ENCODE measurements at places on chromosomes 13 and 19.

DNA sequence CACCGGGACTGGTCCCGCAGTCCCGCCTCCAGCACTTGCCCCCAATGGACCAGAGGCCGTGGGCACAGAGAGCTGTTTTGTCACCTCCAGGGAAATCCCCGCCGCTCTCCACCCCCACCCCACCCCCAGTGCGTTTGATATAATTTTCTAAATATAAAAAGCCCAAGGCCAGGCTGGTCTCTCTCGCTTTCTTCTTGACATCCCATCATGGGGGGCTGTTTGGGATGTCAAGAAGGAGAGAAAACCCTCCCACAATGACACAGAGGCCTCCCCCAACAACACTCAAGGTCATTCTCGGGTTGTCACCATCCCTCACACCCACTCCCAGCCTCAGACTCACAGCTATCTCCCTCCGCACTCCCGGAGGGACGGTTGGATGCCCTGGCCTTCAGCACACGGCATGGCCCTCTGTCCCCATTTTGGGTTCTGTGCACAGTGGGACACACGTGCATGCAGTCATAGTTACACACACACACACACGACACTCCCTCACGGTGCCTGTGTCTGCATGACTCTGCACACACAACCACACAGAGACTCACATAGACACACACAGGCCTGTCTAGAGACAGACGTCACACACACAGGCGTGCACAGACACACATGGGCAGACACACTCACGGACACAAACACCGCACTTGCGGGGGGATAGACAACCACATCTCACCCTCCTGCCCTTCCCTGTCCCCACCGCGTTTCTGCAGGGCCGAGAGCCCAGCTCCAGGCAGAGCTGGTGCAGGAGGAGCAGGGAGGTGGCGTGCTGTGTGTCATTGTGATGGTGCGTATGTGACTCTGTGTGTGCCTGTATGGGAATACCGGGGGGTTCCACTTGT is 4.8 kb upstream of the NFIC start:
- peak; percentile 46 for DNase-seq

GRCh38 chr13:35347679-35348205 is 128.7 kb downstream of the MAB21L1 start:
- DNase-seq = no peak

DNA sequence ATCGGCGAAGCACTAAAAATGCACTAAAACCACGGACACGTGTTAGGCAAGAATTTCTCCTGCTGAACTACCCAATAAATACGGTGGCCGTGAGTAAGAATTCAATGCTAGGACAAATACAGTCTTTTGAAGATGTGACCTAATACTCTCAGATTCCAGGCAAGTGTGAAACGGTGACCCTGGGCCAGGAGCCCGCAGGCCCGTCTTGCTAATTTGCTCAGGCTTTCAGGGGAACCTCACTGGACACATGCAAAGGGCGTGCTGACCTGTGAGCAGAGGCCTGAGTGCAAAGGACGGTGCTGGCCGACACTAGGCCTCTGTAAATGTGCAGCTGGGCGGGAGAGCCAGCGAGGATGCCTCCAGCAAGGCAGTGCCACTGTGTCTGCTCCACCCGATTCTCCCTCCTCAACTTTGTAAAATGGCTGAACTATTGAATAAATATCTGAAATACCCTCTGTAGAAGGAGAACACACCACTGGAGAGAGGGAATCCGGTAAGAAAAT is 70.1 kb downstream of the STK24 start:
- no peak for DNase-seq

DNA sequence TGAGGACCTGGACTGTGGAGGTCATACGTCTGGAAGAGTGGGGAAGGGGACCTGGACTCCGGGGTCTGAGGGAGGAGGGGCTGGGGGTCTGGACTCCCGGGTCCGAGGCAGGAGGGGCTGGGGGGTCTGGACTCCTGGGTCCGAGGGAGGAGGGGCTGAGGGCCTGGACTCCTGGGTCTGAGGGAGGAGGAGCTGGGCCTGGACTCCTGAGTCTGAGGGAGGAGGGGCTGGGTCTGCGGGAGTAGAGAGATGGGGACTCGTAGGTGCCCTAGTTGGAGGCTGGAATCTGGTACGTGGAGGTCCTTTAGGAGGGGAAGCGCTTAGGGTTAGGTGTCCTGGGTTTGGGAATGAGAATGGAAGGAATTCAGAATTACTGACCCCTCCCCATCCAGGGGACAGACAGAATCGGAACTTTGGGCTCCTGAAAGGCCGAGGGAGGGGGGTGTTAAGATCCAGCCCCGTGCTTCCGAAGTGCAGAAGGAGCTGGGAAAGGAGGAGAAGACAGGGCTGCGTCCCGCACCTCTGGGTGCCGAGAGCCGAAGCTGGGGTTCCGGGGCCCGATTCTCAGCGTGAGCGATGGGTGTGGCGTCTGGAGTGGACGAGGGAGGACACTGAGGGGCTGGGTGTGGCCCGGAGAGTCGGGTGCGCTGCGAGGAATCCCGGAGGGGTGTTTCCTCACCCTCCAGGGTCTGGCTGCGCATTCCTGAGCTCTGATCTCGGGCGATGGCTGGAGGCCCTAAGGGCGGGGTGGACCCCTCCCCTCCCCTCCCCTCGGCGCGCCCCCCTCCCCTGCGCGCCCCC is 608 bp downstream of the MYADM start:
- peak; percentile 81 for DNase-seq

DNA sequence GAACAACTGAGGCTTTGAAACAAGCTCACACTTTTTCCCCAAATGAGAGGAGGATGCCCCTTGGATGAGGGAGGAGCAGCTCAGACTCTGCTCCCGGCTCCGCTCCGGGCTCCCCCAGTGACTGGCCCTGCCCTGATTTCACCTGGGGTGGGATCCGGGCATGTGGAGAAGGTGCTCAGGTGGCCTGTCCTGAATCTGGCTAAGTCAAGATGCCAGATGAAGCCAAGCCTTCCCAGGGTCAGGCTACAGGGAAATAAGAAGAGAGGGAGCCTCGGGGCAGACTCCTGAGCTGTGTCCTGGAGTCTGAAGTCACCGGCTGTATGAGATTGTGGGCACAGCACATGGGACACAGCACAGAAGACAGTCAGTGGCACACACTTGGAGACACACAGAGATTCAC is 10.3 kb downstream of the CEACAM5 start:
- no peak for DNase-seq

- DNase-seq = no peak
These were observed 136.6 kb upstream of the USP29 start for GRCh38 chr19:56983171-56983570.

- DNase-seq = no peak
These were observed 124.5 kb downstream of the SHISA2 start for GRCh38 chr13:25927363-25927762.

- DNase-seq = peak; percentile 56
These were observed 296.8 kb upstream of the SGCG start for GRCh38 chr13:22883956-22884355.

DNA sequence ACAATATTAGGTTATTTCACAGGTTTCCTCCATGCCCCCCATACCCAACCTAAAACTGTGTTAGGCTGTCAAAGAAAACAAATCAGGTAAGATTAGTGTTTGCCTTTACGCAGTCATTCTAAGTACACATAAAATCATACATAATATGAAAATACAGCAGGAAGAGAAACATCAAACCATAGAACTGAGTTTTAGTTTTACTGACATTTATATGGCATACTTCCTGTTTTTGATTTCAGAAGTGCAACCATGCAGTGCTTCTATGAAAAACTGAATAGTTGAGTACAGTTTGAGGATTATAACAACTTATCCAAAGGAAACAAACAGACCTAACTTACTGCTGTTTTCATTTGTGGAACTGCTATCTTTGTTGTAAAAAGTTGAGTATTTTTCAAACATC is 91.3 kb downstream of the KCNRG start:
- no peak for DNase-seq

DNA sequence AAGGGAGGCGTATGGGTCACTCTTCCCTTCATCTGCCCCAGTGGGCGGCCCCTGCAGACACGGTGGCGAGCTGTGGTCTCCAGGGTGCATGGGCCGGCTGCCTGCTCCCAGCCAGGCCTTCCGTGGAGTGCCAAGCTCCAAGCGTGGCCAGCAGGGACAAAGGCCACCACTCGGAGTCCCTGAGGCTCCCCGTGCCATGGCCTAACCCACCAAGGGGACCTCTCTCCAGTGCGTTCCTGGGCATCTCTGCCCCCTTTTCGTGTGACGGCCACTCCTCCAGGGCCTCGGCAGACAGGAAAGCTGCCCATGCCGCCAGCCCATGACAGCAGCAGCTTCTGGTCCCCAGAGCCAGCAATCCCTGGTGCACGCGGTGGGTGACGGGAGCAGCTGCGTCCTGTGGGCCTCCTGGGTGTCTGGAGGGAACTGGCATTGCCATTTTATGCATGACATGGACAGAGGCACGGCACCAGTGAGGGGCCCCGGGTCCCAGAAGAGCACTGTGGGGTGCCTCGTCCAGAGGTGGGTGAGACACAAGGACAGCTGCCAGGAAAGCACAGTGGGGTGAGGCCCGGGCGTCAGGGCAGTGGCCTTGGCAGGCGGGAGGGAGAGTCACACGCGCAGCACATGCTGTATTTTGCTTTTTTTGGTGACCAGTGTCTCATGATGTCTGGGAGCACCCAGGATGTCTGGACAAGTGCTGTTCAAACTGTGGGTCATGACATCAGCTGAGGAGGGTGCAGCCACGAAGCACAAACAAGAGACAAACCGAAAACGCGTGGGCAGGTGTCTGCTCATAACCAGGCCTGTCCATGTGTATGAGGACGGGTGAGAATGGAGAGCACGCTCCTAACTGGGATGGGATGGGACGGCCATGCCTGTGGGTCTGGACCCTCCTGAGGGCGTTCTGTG is 32.3 kb downstream of the CEBPG start:
- DNase-seq = no peak

- DNase-seq = peak; percentile 78
These were observed 119.6 kb downstream of the PRR20E start for GRCh38 chr13:57286511-57287098.

GRCh38 chr19:55426042-55426441 is 17.1 kb downstream of the SHISA7 start:
- no peak for DNase-seq

GRCh38 chr19:1780272-1780958 is 27.1 kb downstream of the ONECUT3 start:
- no peak for DNase-seq

GRCh38 chr19:15479391-15480345 is at the start of gene PGLYRP2:
TSS of gene PGLYRP2 (minus strand) at chr19:15479501. CDS start at chr19:15479371, 130 bp downstream.
- peak; percentile 65 for DNase-seq

DNA sequence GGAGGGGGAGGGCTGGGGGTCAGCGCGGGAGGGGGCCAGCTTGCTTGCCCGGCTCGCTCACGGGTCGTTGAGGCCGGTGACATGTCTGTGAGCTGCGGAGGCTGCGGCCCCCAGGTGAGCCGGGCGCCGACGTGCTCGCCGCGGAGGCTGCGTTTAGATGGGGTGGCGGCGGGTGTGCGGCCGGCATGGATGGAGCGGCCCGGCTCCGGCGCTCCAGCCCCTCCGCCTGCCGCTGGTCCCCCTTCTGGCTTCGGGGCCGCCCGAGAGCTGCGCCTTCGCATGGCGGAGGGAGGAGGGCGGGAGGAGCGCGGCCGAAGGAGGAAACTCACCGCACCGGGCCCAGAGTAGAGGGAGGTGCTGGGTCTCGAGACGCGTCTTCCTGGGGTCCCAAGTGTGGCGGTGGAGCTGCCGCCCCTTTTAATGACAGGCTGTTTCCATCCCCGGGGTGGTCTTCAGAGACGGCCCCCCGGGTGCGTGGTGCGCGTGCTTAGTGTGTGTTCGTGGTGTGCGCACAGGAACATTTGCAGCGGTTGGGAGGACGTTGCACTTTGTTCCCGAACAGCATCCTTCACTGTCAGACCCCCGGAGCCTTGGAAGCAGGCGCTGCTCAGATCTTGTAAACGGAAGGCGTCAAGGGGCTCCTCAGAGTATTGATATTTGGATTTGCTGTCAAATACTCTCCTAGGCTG is at the start of gene AKAP11:
AKAP11 (plus strand) TSS at position 38 of the 689 bp plus-strand sequence. CDS start 14,197 bp downstream, outside the sequence.
- no peak for DNase-seq

GRCh38 chr13:80858131-80858530 is 517.2 kb upstream of the SPRY2 start:
- no peak for DNase-seq

GRCh38 chr13:99969453-99969918 is 2.1 kb downstream of the ZIC5 start:
- no peak for DNase-seq

DNA sequence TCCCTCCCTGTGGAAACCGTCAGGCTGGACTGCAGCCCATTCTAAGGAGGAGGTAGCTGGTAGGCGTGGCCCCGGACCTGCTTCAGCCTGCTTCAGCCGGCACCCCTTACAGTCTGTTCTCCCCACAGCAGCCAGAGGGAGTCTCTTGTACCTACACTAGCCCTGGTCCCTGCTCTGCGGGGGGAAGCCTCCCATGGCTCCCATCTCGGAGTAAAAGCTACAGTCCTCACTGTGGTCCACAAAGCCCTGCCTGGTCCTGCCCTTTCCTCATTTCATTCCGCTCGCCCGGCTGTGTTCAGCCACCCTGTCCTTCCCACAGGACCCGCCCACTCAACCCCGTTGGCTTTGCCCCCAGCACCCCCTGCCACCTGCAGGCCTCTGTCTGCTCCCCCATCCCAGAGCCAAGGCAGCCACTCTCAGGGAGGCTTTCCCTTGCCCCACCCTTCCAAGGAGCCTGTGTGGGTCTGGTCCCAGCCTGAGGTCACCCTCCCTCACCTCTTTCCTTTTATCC is 1.3 kb downstream of the PGLYRP1 start:
- peak; percentile 58 for DNase-seq

DNA sequence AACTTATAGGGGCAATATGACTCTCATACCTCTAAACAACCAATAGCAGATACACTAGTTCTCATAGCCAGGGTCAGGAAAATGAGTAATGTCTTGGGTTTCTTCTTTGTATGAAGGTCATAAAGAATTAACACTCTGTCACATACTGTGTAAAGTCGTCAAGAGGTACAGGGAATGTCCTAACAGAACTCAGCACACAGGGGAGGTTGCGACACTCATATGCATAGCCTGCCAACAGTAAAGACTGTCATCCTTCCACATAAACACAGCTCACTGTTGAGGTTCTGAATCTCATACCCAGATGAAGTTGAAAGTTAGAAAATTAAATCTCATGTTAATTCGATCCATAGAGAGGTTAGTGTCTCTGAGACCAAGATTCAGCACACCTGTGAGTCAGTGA is 34.2 kb upstream of the ZNF254 start:
- no peak for DNase-seq

GRCh38 chr13:112358156-112358555 is 18.0 kb upstream of the SPACA7 start:
- DNase-seq = no peak

GRCh38 chr13:49539313-49539712 is 43.6 kb downstream of the PHF11 start:
- no peak for DNase-seq

- DNase-seq = peak; percentile 81
These were observed 518 bp downstream of the KLF2 start for GRCh38 chr19:16325161-16325527.

Data from endodermal cell (in vitro differentiated cells).